ENCODE measurements at places on chromosomes 5 and 9. TPM values are rescaled to one million over a fixed set of nuclear protein-coding genes. Genes with fewer than 3 reads are reported as not detected.

- no peaks in the 10 kb centered on the region for H3K4me1 ChIP-seq
- no peaks in the 10 kb centered on the region for H3K36me3 ChIP-seq
- no peak for DNase-seq
- H3K27me3 ChIP-seq = no peaks in the 10 kb centered on the region
- no peak overlapping the region for H3K27ac ChIP-seq
Observed at GRCh38 chr5:143488381-143488780, 84.9 kb upstream of the NR3C1 start.

DNA sequence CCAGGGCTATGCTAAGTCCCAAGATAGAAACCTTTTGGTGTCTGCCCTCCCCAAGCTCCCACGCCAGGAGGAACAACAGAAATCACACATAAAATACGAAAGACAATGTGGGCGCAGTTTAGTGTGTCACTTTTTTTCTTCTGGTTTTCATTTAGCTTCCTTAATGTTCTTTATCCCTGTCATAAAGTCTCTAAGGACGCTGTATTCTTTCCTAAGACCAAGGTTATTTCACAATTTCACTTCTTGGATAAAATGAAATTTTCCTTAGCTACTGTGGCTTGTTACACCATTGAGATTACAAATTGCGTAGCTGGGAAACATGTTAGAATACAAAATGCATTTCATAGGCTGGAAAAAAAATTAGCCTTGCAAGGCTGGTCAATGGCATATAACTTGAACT lies 85.4 kb downstream of the GLIS3 start:
- DNase-seq = no peak
- H3K27me3 ChIP-seq = no peaks in the 10 kb centered on the region
- peaks cover 8% of the 10 kb centered on the region for H3K4me1 ChIP-seq
- H3K4me3 ChIP-seq = no peak overlapping the region

DNA sequence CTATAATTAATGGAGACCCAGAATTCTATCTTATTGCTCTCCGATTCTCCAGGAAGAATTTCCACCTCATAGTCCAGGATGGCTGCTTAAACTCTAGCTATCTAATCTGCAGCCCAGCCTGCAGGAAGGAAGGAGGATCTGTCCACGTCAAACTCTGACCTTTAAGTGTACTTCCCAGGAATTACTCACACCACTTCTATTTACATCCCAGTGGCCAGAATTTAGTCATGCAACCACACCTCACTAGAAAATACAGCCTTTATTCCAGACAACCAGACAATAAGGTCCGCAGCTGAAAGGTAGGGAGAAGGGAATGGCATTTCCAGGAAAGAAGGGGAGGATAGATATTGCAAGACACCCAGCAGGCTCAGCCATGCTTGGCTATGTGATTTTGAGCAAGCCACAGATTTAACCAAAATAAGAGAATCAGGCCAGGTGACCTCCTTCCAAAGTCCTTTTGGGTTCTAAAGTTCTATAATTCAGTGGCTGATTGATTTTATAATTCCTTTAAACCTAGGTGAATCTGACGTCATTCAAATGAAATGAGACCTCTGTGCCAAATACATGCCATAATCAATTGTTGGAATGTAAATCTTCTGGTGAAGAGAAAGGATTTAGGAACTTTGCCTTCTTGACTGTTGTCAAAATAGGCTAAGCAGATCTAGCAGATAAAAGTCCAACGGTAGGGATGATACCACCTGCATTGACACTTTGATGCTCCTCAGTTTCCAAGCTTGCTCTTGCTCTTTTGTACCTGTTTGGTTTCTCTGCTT lies 3.7 kb upstream of the DENND1A start:
- H3K27me3 ChIP-seq = peaks cover 12% of the 10 kb centered on the region
- no peak overlapping the region for H3K4me3 ChIP-seq
- H3K36me3 ChIP-seq = no peaks in the 10 kb centered on the region
- no peak overlapping the region for H3K27ac ChIP-seq
- peaks cover 18% of the 10 kb centered on the region for H3K4me1 ChIP-seq

DNA sequence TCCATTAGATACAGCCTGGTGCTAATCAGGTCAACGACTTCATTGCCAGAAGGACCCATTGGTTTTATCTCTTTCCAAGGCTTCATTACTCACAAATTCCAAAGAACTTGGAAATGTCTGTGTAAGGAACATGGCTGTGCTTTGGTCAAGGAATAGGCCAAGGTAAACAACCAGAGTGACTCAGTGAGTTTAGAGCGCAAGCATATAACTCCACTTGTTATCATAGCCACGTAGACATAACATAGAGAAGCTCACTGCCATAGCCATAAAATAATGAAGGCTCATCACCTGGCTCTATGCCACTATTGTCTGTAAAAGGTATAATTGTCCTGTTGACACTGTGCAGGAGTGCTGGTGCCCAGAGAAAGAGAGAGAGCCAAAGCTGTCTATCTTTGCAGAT lies 139.3 kb upstream of the PLCXD3 start:
- DNase-seq = no peak
- H3K27me3 ChIP-seq = no peaks in the 10 kb centered on the region
- H3K4me1 ChIP-seq = no peaks in the 10 kb centered on the region
- no peak overlapping the region for H3K27ac ChIP-seq
- no peak overlapping the region for H3K4me3 ChIP-seq

DNA sequence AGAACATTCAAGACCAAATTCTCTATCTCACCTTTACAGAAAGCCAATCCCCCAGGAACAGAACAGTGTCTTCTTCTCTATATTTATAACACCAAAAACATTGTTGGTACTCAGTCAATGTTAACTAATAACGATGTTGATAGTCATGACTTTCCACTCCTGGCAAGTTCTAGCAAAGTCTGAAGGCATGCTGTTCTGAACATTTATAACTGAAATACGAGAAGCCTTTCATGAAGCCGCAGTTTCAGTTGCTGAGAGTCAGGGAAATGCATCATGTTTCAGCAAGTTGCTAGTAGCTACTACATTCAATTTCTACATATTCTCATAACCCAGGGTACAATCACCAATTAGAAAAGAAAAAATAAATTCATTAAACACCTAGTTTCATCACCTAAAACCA lies 301.4 kb downstream of the PDE4D start:
- peaks cover 30% of the 10 kb centered on the region for H3K4me1 ChIP-seq
- no peak overlapping the region for H3K27ac ChIP-seq
- H3K36me3 ChIP-seq = no peaks in the 10 kb centered on the region
- no peaks in the 10 kb centered on the region for H3K27me3 ChIP-seq
- DNase-seq = no peak

DNA sequence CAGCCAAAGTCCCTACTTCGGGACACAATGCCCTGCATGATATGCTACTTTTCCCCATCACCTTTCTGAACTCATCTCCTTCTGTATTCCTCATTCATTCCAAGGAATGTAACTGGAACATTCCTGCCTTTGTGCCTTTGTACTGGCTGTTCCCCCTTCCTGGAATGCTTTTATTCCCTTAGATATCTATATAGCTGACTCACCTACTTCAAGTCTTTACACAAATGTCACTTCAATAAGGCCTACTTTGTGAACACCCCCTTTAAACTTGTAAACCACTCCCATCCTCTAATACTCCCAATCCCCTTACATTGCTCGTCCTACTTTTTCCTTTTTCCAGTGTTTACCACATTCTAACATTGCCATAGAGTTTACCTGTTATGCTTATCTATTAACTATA lies 2.4 kb downstream of the NOL6 start:
- no peaks in the 10 kb centered on the region for H3K27me3 ChIP-seq
- no peak overlapping the region for H3K27ac ChIP-seq
- peaks cover 18% of the 10 kb centered on the region for H3K4me1 ChIP-seq
- no peak for DNase-seq
- no peaks in the 10 kb centered on the region for H3K36me3 ChIP-seq
- no peak overlapping the region for H3K4me3 ChIP-seq

- H3K27me3 ChIP-seq = no peaks in the 10 kb centered on the region
- no peak overlapping the region for H3K4me3 ChIP-seq
- peaks cover 4% of the 10 kb centered on the region for H3K4me1 ChIP-seq
- peaks cover 30% of the 10 kb centered on the region for H3K36me3 ChIP-seq
- DNase-seq = no peak
Observed at GRCh38 chr9:19057033-19057432, 7.8 kb downstream of the RRAGA start.

- H3K36me3 ChIP-seq = no peaks in the 10 kb centered on the region
- no peaks in the 10 kb centered on the region for H3K4me1 ChIP-seq
- H3K27me3 ChIP-seq = peaks cover 9% of the 10 kb centered on the region
- no peak overlapping the region for H3K4me3 ChIP-seq
Observed at GRCh38 chr5:77003246-77003645, 27.0 kb upstream of the AGGF1 start.

GM2A gene
- total RNA-seq = 19.5 TPM

- no peak within 1 kb of the TSS for H3K27ac ChIP-seq
- no peaks in the 10 kb centered on the region for H3K4me1 ChIP-seq
- H3K4me3 ChIP-seq = no peak within 1 kb of the TSS
- peak; percentile 20 for DNase-seq
- peaks cover 15% of the 10 kb centered on the region for H3K27me3 ChIP-seq
Observed at GRCh38 chr5:141349917-141350619, at the start of gene PCDHGB1. Gene PCDHGB1 (plus strand): TSS chr5:141350099. CDS start chr5:141350261, 162 bp downstream.

DNA sequence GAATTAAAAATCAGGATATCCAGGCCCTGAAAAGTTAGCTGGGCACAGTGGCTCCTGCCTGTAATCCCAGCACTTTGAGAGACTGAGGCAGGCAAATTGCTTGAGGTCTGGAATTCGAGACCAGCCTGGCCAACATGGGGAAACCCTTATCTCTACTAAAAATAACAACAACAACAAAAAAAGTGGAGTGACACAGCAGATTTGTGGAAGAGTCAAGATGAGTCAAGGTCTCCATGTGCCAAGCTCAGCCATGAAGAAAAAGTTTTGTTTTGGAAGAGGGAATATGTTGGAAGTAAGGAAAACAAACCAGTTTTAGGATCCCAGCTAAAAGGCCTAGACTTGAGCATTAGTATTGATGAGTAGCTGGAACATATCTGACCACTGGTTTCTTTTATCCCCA lies 14.7 kb downstream of the LRRC70 start:
- DNase-seq = no peak
- no peaks in the 10 kb centered on the region for H3K36me3 ChIP-seq
- no peaks in the 10 kb centered on the region for H3K4me1 ChIP-seq
- no peak overlapping the region for H3K27ac ChIP-seq
- no peak overlapping the region for H3K4me3 ChIP-seq
- no peaks in the 10 kb centered on the region for H3K27me3 ChIP-seq

PCDHB1 gene
- total RNA-seq = not detected

- peaks cover 7% of the 10 kb centered on the region for H3K4me1 ChIP-seq
- no peaks in the 10 kb centered on the region for H3K36me3 ChIP-seq
- H3K27me3 ChIP-seq = no peaks in the 10 kb centered on the region
- peak; percentile 44 for DNase-seq
- H3K4me3 ChIP-seq = no peak overlapping the region
Observed at GRCh38 chr9:98860871-98861293, 53.4 kb downstream of the GALNT12 start.

GRCh38 chr5:32499261-32499660 lies 54.7 kb upstream of the ZFR start:
- H3K4me3 ChIP-seq = no peak overlapping the region
- H3K27ac ChIP-seq = no peak overlapping the region
- no peak for DNase-seq
- no peaks in the 10 kb centered on the region for H3K27me3 ChIP-seq
- no peaks in the 10 kb centered on the region for H3K4me1 ChIP-seq

CATSPER3 gene
- total RNA-seq = 0.32 TPM

DNA sequence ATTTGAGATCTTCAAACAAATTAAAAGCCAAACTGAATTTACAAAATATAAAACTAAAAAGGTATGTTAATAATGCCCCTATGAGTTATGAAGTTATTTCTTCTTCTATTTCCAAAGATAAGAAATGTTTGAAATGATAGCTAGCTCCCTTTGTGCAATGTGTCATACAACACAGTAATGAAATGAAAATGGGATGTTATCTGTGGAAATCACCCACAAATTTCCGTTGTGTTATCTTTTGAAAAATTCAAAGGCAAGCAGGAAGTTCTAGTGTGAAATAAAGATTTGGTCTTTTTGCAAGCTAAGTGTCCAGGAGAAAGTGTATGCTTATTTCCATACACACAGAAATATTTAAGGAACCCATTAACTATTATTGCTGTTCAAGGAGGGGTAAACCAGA lies 375.3 kb upstream of the PRR16 start:
- no peaks in the 10 kb centered on the region for H3K27me3 ChIP-seq
- H3K36me3 ChIP-seq = no peaks in the 10 kb centered on the region
- no peak overlapping the region for H3K27ac ChIP-seq
- no peaks in the 10 kb centered on the region for H3K4me1 ChIP-seq

- no peaks in the 10 kb centered on the region for H3K27me3 ChIP-seq
- no peaks in the 10 kb centered on the region for H3K36me3 ChIP-seq
Observed at GRCh38 chr9:592733-593132, 248.8 kb upstream of the DMRT1 start.

GRCh38 chr5:92863666-92864065 lies 717.4 kb downstream of the NR2F1-AS1 start:
- no peak for DNase-seq
- no peaks in the 10 kb centered on the region for H3K4me1 ChIP-seq
- no peak overlapping the region for H3K27ac ChIP-seq
- no peak overlapping the region for H3K4me3 ChIP-seq

IL13 gene
- not detected for total RNA-seq

CTSV gene
- not detected for total RNA-seq

DNA sequence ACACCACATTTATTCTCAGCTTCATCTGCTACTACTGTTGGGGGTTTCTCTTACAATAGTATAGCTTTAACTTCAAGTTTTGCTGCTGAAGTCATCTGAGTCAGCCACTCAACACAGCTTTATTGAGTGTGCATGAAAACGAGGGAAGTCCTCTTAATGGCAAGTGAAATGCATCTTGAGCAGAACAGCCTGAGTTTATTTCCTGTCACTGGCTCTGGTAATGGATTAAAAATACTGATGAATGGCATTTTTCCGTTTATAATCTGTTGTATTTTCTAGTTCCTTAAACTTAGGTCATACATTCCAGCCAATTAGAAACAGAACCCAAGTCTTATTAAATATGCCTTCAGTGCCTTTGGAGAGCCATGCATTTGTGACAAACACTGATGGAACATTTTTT lies 238.6 kb downstream of the SLF1 start:
- no peaks in the 10 kb centered on the region for H3K27me3 ChIP-seq
- DNase-seq = no peak
- H3K4me3 ChIP-seq = no peak overlapping the region
- H3K4me1 ChIP-seq = no peaks in the 10 kb centered on the region
- H3K36me3 ChIP-seq = no peaks in the 10 kb centered on the region

- no peak for DNase-seq
- H3K4me3 ChIP-seq = no peak overlapping the region
- no peaks in the 10 kb centered on the region for H3K27me3 ChIP-seq
- H3K36me3 ChIP-seq = peaks cover 11% of the 10 kb centered on the region
- H3K4me1 ChIP-seq = no peaks in the 10 kb centered on the region
Observed at GRCh38 chr5:72233835-72234234, 86.2 kb downstream of the MRPS27 start.

TGFBR1 gene
- 21.7 TPM for total RNA-seq
